ENCODE measurements at places on chromosomes 7 and 10.

- DNase-seq = no peak
Measured at GRCh38 chr10:113609704-113610108, 54.1 kb downstream of the NRAP start.

DNA sequence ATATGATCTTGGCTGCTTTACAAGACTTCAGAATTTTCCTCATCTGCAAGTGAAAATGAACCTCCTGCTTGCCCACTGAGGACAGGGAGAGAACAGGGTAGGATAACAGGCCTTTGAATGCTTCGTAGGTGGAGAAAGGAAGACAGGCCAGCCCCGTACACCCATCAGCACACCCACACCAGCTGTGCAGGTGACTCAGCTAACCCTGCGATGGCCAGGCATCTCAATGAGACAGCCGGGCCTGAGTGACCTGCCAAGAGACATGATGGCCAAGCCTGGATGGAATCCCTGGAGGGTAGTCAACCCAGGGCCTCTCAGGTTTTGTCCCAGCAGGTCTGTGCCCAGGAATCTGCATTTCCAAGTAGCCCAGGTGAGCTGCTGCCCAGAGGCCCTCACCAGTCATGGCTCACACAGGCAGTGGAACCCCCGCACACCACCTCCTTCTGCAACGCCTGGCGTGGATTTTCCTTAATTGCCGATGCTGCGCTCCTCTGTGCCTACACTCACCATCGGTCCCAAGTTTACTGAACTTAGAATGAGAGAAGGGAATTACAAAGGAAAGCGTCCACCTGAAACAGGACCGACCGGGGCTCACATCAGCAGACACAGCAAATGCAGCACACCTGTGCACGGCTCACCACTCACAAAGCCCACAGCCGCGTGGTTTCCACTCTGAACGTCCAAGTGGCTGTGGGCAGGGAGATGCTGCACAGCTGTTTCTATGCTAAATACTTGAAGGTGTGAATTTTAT, 163.7 kb downstream of the DIP2C start:
- DNase-seq = no peak

DNA sequence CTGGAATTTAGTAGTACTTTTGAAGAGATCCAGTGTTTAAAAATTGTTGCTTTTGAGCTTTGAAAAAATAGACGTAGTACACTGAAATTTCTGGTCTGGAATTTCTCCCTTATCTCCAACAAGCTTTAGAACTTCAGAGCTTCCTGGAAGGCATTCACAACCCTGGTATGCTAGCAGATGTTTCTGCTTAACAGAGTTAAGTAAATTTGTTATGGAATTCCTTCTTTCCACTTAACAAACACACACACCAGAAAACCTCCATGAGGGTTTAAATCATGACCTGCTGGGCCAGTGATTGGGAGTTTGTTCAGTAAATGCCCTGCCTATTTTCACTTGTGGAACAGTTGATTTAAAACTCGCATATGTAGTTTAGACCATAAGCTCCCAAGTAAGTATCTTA, 13.7 kb downstream of the ASB15 start:
- peak; percentile 47 for DNase-seq

DNA sequence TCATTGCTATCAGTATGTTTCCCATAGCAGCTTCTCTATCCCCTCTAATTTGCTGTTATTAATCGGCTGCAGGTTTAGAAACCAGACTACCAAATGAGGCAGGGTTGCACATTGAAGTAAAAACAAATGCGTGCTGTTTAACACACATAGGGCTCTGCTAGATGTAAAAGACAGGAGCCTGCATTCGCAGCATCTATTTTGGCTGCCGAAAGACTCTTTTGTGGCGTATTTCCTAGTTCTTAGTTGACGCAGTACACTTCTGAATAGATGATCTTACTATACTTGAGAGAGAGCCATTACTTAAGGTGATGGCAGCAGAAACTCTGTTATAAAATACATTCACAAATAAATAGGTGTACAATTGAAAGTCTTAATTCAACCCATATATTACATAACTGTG, 21.4 kb downstream of the SGCE start:
- DNase-seq = no peak

Measured in stomach (tissue), 19 donors.